Astrocyte (in vitro differentiated cells and primary cell): ENCODE measurements at places on chromosomes 4 and X. TPM values are rescaled to one million over a fixed set of nuclear protein-coding genes. Genes with fewer than 3 reads are reported as not detected.

ERAS gene
- 0.24 TPM in 1 of 2 replicates, not detected in the other for total RNA-seq

G6PD gene
- total RNA-seq, result 54.1 and 62.8 TPM in 2 replicates

GRCh38 chrX:63657821-63658220, 127.2 kb downstream of the ARHGEF9 start:
- DNase-seq, result peak; percentile 84
- H3K36me3 ChIP-seq, result no peaks in the 10 kb centered on the region
- H3K27me3 ChIP-seq, result no peaks in the 10 kb centered on the region
- H3K4me3 ChIP-seq, result no peak overlapping the region
- peaks cover 21% of the 10 kb centered on the region for H3K4me1 ChIP-seq

GRCh38 chr4:122671919-122672490, 51.1 kb upstream of the IL21 start:
- H3K36me3 ChIP-seq, result no peaks in the 10 kb centered on the region
- no peaks in the 10 kb centered on the region for H3K27me3 ChIP-seq

DNA sequence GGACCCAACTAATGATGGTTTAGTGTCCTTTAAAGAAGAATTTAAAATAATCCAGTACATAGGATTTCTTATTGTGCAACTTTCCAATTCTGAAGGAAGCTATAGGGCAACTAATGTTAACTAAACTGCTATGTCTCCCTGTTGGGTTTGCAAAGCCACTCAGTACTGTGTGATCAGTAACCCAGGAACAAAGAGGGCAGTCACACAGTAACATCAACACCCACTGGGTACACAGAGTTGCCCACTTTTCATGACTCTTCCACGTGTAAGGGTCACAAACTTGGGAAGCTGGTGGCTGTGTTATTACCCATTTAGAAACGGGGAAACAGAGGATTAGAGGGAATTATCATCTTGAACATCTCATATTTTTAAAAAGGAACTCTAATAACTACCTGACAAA, 555.0 kb upstream of the DIPK2B start:
- no peak overlapping the region for H3K4me3 ChIP-seq
- peaks cover 49% of the 10 kb centered on the region for H3K36me3 ChIP-seq
- H3K27me3 ChIP-seq, result no peaks in the 10 kb centered on the region
- H3K4me1 ChIP-seq, result peaks cover 86% of the 10 kb centered on the region
- DNase-seq, result no peak

DNA sequence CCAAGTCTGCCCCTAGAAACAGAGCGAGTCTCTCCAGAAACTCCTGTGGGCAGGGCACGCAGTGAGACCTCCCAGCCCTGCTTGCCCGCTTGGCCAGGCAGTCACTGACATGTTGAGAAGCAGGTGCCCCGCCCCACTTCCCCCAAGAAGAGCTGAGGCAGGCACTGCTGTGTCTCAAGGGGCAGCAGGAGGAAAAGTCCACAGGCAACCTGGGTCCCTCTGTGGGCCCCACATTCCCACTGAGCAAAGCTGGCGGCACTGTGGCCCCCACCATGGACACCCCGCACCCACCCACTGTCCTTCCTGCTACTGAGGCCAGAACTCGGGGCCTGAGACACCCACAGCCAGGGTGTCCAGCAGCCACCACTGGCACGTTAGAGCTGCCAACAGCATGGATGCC, 137.3 kb upstream of the NKX1-1 start:
- no peak for DNase-seq
- no peak overlapping the region for H3K4me3 ChIP-seq
- no peaks in the 10 kb centered on the region for H3K4me1 ChIP-seq
- no peak overlapping the region for H3K27ac ChIP-seq
- no peaks in the 10 kb centered on the region for H3K27me3 ChIP-seq
- no peaks in the 10 kb centered on the region for H3K36me3 ChIP-seq

- DNase-seq, result no peak
- H3K27me3 ChIP-seq, result no peaks in the 10 kb centered on the region
- no peaks in the 10 kb centered on the region for H3K36me3 ChIP-seq
- H3K4me1 ChIP-seq, result peaks cover 10% of the 10 kb centered on the region
- no peak overlapping the region for H3K4me3 ChIP-seq
These were observed 42.6 kb downstream of the CLDN34 start for GRCh38 chrX:10009741-10010140.

DNA sequence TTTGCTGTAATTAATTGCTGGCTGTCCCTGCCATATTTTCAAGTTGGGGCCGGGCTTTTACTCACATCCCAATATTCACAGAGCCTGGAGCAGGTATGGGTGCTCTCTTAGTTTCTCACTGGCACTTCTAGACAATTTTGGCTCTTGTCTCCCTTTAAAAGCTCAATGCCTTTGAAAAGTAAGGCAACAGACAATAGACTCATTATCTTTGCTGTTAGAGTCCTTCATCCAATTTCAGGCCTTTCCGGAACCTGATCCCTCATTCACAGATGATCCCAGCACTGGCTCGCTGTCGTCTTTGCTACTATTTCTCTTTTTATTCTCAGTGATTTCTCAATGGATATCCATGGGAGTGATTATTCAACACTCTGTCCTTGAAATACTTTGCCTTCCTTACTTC, 6.7 kb downstream of the ARSJ start:
- H3K4me3 ChIP-seq, result no peak overlapping the region
- H3K27ac ChIP-seq, result no peak overlapping the region
- peaks cover 21% of the 10 kb centered on the region for H3K36me3 ChIP-seq
- H3K27me3 ChIP-seq, result no peaks in the 10 kb centered on the region
